ENCODE measurements at places on chromosomes 13 and 19. TPM values are rescaled to one million over a fixed set of nuclear protein-coding genes. Genes with fewer than 3 reads are reported as not detected.

CACNA1A gene
- total RNA-seq = 2.2 TPM

GRCh38 chr19:5136073-5136855, 167.4 kb downstream of the KDM4B start:
- DNase-seq = no peak

- peak; percentile 96 for DNase-seq
Measured at GRCh38 chr19:39845933-39846677, at the start of gene FBL. FBL (minus strand) TSS chr19:39846379; CDS start chr19:39846300, 79 bp downstream.

DNA sequence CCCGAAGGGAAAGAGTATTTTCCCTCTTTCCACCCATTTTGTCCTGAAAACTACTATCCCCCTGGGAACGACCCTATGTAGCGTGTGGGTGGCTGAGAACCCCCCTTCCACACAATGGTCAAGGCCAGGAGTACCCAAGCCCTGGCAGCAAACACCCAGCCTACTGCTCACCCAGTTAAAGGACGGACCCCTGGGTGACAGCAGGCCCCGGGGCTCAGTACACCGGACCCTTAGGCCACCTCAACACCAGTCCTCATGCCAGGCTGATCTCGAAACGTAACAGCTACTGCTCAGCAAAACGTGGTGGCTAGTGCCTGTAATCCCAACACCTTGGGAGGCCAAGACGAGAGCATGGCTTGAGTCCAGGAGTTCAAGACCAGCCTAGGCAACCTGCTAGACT, 1.4 kb downstream of the ANKRD27 start:
- no peak for DNase-seq

MBD3L2 gene
- not detected for total RNA-seq

- no peak for DNase-seq
Measured at GRCh38 chr13:56713656-56714055, 427.1 kb upstream of the PRR20A start.

GRCh38 chr19:29380581-29380980, 145.2 kb upstream of the VSTM2B start:
- DNase-seq = peak; percentile 32

- no peak for DNase-seq
Measured at GRCh38 chr13:29901710-29902631, 51.6 kb upstream of the UBL3 start.

DNA sequence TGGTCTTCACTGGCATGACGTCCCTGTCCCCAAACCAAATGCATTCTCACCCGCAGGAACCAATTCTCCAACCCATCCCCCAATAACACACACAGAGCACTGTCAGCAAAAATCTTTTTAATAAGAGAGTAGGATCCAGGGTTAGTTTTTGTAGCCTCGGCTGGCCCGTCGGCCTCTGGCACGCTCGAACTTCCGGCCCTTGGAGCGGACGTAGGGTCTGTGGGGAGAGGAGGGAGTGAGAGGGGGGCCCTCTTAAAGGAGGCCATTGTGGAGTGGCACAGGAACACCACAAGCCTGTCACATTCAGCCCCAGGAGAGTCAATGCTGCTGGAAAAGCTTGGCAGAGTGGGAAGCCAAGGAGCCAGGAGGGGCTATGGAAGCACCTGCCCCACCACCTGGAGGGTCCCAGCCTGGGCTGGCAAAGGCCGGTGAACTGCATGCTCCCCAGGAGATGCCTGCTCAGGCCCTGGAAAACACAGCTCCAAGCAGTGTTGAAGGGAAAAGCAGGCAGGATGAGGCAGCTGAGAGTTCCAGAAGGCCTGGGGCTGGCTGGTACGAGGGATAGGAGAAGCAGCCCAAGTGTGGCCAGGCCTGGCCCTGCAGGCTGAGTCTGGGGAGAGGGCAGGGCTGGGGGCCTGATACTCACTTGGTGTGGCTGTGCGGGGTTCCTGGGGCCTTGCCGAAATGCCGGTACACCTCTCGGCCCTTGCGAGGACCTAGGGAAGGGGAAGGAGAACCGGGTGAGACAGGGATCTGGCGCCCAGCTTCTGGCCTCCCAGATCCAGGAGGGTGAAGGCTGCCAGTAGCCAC, 560 bp upstream of the FAM83E start:
- DNase-seq = no peak

PEAK3 gene
- 0.99 TPM for total RNA-seq

DNA sequence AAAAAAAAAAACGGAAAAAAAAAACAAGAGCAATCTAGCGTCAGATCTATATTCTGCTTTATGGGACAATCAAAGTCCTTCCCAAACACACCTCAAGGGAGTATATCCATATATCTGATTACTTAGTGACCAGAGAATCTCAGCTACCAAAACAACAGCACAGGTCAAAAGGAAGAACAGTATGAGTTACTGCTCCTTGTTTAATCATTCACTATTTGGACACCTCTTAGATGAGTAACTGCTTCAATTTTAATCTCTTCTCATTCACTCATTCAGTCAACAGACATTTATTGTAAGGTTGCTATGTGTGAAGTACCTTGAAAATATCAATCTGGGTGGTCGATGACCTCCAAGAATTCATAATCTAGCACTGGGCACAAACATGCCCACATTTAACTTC, 193.2 kb downstream of the IRS2 start:
- no peak for DNase-seq

- no peak for DNase-seq
Measured at GRCh38 chr13:104043184-104043583, 977.0 kb upstream of the SLC10A2 start.

GRCh38 chr13:30431269-30431940, 9.1 kb downstream of the UBE2L5 start:
- DNase-seq = no peak

DNA sequence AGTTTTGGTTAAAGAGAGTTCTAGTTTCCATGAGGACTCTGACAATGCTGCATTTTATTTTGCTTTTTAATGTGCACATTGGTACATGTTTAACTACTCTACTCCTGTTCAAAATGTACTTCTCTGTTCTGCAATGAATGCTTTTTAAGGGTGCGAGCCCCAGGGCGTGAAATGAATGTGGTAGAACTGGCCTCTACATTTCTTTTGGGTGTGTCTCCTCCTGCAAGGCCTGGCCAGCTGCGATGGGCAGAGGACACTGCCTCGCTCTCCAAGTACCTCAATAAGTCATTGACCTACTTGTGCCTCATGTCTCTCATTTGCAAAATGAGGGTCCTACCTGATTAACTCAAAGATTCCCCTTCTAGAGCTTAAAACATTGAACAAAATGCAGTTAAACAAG, 6.7 kb downstream of the RGS9BP start:
- no peak for DNase-seq

DNA sequence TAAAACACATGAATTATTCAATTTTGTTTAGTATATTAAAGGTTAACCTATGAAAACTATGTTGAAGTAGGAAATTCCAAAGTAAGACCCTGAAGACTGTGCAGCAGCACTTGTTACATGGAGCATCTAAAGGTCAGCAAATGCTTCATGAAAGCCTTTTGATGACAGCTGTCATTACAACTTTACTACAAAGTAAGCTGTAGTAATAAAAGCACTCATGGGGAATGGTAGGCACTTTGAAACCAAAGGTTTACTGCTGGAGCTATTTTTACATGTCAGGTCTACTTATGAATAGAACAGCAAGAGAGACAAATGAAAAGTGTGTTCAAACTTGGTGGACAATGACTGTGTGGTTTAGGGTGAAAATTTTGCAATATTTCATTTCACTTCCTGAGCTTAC, 672.5 kb upstream of the PCDH20 start:
- no peak for DNase-seq

NCCRP1 gene
- 18.4 TPM for total RNA-seq

- DNase-seq = no peak
Measured at GRCh38 chr13:76868371-76868770, 17.8 kb downstream of the KCTD12 start.

- peak; percentile 48 for DNase-seq
Measured at GRCh38 chr19:28468701-28469459, 744.1 kb downstream of the UQCRFS1 start.

ZNF534 gene
- total RNA-seq = not detected
